NCI-H2029 treated with DMSO at 0.1 percent for 48 hours (cell line): ENCODE measurements at places on chromosomes 7 and 10.

DNA sequence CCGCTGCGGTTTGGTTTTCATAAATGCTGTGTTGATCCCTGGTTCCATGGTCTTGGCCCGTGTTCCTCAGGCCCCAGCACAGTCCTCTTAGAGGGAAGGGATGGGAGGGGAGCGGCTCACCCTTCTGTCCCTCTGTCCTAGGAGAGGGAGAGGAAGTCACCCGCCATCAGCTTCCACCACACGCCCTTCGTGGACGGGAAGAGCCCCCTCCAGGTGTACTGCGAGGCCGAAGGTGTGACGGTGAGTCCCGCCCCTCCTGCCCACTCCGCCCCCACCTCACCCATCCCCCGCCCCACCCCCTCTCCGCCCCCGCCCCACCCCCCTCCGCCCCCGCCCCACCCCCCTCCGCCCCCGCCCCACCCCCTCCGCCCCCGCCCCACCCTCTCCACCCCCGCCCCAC is 37.5 kb upstream of the DPYSL4 start:
- DNase-seq = no peak

GRCh38 chr10:32893434-32893833 is 64.6 kb downstream of the ITGB1 start:
- no peak for DNase-seq

DNA sequence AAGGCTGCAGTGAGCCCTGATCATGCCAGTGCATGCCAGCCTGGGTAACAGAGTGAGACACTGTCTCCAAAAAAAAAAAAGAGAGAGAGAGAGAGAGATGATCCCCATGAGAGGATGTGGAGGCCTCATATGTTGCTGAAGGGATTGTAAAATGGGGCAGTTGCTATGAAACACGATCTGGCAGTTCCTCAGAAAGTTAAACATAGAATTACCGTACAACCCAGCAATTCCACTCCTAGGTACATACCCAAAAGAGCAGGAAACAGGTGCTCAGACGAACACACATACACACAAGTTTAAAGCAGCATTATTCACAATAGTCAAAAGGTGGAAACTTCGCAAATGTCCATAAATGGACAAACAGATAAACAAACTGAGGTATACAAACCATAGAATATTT is 27.4 kb upstream of the CYTH3 start:
- no peak for DNase-seq

- DNase-seq = no peak
Observed at GRCh38 chr10:105681051-105681450, 1040.0 kb downstream of the SORCS3 start.
